ENCODE measurements at places on chromosomes 13 and 19.

DNA sequence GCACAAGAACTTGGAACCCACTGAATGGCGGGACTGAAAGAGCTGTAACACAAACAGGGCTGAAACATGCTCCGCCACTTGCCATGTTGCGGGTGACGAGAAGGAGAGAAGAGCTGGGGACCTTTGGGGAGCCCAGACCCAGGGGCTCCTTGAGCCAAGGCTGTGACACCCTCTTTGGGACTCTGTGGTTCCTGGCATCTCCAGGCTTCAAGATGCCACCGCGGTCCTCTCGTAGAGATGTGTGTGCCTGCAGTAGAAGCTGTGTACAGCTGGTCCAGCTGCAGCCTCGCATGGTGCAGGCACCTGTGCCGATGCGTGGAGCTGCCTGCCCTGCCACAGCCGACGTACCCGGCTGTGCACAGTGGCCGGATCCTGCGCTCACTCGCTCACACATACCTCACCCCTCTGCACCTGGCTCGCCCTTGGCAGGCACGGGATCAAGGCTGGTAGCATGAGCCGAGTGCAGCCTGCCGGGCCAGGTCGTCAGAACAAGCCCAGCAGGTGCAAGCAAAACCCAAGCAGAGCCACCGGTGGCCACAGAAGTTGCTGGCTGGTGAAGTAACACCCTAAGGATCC, 1385.8 kb downstream of the PCDH9 start:
- DNase-seq, result no peak

GRCh38 chr13:29846475-29847256, 3.8 kb downstream of the UBL3 start:
- DNase-seq, result no peak

GRCh38 chr19:38304352-38304865, 358 bp downstream of the C19orf33 start:
- no peak for DNase-seq

DNA sequence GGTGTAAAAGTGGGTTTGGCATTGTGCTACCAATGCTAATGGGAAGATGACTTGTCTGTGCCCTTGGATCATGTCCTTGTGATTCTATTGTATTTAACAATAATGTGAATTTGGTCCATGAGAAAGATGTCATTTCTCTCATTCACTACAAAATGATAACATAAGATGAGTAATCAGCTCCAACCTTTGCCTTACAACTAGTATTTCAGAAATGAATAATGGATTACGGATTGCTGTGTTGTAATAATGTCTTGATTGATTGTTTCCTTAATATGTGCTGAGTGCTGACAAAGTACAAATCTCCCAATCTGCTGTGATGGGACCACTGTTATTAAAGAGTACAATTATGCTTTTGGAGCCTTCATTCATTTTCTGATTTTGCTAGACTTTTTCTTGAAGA, 375.0 kb downstream of the PCDH9 start:
- DNase-seq, result no peak

- no peak for DNase-seq
Observed at GRCh38 chr13:106143392-106143791, 392.1 kb downstream of the EFNB2 start.

DNA sequence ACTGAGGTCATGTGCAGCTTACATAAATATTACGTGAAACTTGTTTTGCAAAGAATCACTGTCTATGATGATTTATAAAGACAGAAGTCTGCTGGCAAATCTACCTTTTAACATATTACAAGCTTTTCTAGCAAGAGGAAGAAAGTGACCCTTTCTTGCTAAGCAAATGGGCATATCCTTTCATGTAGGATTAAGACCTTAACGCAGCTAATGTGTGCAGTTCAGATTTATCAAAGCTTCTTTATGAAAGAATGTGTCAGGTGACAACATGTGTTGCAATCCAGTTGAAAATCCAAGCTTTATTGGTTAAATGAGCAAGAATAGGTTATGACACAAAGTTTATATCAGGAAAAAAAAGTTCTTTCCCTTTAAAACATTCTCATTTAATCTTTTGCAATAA, 115.6 kb upstream of the NBEA start:
- no peak for DNase-seq

DNA sequence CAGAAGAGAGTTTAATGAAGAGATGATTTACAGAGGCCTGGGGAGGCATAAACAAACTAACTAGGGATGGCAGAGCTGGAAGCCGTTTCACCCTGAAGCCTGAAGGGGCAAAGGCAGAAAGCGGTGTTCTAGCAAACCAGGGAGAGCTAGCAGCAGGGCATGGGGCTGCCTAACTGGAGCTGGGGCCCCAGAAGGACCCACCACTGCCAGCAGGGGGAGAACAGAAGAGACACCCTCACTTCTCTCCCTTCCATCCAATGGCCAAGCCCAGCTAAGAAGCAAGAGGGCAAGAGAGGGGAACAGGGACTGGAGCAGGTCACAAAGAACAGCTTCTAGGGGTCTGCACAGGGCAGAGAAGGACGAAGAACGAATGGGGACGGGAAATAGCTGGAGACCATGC, 195.5 kb downstream of the KATNAL1 start:
- no peak for DNase-seq

- DNase-seq, result no peak
Observed at GRCh38 chr13:24745516-24745860, 18.5 kb upstream of the RNF17 start.

DNA sequence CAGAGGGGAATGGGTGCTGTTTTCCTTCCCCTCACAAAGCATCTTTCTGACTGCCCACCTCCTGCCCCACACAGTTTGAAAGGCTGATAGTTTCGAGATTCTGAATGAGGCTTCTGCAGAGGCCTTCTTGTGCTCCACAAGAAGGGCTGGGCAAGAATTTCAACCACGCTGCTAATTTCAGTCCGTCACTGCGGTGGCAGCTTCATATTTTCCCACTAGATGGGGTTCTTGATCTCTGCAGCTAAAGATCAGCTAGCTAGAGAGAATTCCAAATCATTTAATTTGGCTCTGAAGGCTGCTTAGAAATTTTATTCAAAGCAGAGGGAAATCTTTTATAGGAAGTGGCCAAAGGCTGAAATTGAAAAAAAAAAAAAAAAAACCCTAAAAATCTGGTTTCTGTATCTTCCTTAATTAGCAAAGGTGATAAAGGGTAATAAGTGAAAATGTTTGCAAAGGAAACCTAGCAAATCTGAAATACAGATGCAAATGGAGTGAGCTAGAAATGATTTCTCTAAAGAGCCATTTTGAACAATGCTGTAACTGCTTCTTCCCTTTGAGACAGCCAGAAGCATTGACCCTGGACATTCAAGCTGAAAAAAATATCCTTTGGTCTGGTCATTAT, 38.0 kb upstream of the C13orf42 start:
- no peak for DNase-seq

DNA sequence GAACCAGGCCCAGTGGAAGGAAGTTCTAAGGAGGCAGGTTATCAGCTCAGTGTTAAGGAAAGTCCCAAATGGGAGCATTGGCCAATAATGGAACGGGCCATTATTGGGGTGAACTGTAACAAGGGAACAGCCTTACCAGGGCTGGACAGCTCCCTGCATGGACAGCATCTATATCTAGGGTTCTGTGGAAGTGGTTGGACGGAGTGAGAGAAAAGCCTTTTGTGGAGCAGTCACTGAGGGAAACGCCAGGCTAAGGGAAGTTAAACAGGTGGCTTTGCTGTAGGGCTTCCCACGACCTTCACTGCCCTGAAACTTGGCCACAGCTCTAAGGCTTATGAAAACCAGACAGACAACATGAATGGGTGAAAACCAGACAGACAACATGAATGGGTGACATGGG, 17.0 kb downstream of the POU2F2 start:
- no peak for DNase-seq

DNA sequence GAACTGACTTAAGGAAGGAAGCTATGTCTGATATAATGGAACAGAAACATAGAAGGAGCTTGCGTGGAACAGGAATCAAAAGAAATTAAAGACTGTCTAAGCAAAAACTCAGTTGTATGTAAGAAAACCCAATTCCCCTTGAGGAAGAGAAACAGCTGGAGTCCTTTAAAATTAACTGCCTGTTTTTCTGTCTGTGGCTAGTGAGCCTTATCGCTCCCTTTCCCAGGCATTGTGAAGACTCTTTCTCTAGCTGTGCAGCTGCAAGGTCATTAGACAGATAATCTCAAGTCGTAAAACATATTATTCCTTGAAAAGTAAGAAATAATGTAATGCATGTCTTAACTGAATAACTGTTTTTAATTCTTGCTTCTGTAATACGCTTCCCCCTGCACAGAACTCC, 39.7 kb upstream of the IGSF23 start:
- DNase-seq, result no peak

DNA sequence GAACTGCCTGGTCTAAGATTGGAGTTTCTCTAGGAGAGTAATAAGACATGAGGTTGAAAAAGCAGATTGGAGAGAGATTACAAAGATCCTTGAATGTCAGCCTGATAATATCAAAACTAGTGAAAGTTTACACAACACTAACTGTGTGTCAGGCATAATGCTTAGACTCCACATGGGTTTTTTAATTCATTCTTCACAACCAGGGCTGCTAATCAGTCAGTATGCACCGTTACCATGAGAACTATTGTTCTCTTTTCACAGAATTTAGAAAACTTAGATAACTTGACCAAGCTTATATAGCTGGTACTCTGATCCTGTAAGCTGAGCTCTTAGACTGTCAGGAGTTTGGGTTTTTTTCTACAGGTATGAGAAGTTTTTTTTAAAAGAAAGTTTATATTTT, 46.6 kb upstream of the TSC22D1 start:
- DNase-seq, result no peak

DNA sequence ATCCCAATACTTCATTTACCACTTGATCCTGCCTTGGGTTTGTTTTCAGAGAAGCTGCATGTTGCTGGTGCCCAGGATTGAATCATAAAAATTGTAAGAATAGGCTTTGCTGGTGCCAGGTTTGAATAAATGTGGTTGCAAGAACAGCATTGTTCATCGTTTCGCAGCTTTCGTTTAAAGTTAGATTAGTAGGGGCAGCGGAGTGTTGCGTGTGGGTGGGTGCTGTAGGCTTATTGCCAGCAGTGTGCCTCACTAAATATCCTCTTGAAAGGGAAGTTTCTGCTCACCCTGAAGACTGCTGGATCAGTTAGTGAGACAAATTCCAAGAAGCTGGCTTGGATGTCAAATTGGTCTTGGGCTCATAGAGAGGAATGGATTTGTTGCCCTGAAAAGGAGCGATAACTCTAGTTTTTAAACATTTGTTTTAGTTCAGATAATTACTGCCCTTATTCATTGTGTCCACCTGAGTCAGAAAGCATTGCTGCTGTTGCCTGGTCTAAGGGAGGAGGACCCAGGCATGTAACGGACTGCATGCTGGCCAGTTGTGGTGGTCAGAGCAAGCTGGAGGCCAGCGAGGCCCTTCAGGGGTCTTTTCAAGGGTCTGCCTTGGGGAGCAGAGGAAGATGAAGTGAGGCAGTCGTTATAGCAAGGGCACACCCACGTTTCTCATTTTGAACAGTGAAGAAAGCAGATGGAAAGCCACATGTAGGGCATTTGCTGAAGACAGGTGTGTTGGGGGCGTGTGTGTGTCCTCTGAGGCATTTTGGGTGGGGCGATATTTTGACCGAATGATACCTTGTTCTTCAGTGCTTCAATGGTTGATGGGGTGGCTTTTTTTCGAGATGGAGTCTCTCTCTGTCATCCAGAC, 8.5 kb downstream of the ILF3 start:
- no peak for DNase-seq

GRCh38 chr13:75440100-75440499, 41.9 kb downstream of the TBC1D4 start:
- DNase-seq, result no peak

DNA sequence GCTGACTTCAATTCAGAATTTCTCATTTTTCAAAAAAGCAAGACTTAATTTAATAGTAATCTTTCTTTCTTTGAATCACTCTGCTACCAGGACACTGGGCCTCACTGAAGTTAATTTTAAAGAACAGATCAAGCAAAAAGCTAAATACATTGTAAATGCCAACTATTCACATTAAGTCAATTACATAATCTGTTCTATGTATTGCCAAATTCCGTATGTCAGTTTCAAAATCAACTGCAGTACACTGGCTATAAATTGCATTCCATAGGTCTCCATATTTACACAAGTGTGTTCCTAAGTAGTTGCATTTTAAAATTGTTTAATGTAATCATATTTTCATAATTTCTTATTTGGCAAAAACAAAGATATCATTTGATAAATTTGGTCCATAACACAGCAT, 10.1 kb downstream of the FOXO1 start:
- no peak for DNase-seq

GRCh38 chr19:2488942-2489731, 13.2 kb downstream of the GADD45B start:
- no peak for DNase-seq

DNA sequence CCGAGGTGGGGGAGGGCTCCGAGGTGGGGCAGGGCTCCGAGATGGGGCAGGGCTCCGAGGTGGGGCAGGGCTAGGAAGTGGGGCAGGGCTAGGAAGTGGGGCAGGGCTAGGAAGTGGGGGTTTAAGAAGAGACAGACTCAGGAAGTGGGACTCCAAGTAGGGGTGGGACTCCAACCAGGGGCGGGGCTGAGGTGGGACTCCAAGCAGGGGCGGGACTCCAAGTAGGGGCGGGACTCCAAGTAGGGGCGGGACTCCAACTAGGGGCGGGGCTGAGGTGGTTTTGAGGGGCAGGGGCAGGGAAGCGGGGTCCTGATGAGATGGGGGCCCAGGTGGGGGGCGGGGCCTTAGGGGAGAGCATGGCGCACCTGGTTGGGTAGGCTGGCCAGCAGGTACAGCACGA, 13.6 kb downstream of the CFD start:
- no peak for DNase-seq

DNA sequence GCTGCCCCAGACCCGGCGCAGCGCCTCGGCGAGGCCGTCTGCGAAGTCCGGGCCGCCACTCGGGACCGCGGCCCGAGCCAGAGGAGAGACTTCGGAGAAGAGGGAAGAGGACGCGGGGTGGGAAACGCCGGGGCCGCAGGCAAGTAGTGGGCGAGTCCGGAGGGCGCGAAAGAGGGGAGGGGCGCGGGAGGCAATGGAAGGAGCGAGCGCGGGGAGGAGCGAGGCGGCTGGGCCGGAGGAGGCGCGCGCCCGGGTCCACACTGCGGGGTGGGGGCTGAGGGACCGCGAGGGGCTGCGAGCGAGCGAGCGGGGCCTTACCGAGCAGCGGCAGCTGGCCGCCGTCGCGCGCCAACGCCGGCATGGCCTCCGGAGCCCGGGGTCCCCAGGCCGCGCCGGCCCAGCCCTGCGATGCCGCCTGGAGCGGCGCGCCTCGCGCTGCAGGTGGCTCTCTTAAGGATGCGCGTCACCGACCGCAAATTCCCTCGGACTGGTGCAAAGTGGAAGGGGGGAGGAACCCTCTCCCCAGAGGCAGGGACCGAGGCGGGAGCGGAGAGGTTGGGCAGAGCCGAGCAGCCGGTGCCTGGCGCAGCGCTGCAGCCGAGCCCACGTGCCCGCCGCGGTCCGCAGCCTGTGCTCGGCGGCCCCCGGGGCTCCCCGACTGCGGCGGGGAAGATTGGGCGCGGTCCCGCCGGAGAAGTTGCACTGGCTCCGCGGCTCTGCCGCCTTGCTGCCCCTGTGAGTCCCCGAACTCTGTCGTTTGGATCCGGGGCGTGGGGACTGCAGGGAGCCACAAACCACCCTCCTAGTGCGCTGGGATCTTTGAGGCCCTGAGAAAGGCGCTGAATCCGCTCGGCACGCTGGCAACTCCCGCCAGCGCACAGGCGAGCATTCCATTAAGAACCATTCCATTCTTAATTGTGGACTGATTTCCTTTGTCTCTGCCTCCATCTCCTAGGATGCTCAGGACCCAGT, at the start of gene FLT3:
FLT3 (minus strand) TSS at position 427 of the 972 bp plus-strand sequence; CDS start at position 361, 66 bp downstream.
- DNase-seq, result no peak

- no peak for DNase-seq
Observed at GRCh38 chr13:49693191-49693733, 2.0 kb upstream of the EBPL start.

Measured in natural killer cell treated with Interleukin-12 subunit alpha and Interleukin-12 subunit beta and Interleukin-15 and Interleukin-18, amount 100 ng/mL, for 72 hours (primary cell).